ENCODE measurements at places on chromosomes 6 and 20.

GRCh38 chr6:13339863-13340630 lies 11.7 kb upstream of the TBC1D7 start:
- no peak for DNase-seq

GRCh38 chr6:79762370-79762769 lies 131.2 kb downstream of the SH3BGRL2 start:
- DNase-seq = no peak

GRCh38 chr6:162651505-162651904 lies 76.1 kb downstream of the PRKN start:
- DNase-seq = no peak

DNA sequence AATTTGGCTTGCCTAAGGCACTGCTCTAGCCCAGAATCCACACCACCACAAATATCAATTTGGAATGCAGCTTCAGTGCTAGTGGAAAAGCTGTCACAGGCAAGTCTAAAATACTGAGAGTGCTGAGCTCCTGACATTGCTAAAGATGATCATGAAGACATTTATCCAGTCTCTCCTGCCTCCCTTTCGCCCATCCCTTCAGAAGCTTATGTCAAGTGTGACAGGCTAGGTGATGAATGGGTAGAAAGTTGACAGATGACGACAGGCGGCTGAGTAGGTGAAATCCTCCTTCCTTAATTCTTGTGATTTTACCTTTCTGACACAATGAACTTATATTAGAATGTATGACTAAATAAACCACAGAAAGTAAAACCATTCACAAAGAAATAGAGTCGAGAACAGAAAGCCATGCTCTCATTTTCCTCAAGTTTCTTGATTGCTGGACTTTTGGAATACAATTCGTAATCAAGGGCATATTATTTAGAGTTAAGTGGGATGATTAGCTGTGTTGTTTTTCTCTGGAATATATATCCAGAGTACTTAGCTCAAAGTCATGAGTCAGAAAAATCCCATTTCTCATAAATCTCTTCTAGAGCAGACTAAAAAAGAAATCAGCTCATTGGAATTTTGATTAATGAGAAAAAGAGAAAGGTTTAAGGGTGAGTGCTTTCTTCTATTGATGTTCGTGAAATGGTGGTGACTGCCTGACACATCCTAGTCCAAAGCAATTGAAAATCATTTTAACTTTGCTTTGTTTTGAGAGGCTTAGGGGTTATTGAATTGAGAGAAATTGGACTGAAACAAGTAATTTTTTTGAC lies 1228.2 kb upstream of the CITED2 start:
- peak; percentile 42 for DNase-seq

DNA sequence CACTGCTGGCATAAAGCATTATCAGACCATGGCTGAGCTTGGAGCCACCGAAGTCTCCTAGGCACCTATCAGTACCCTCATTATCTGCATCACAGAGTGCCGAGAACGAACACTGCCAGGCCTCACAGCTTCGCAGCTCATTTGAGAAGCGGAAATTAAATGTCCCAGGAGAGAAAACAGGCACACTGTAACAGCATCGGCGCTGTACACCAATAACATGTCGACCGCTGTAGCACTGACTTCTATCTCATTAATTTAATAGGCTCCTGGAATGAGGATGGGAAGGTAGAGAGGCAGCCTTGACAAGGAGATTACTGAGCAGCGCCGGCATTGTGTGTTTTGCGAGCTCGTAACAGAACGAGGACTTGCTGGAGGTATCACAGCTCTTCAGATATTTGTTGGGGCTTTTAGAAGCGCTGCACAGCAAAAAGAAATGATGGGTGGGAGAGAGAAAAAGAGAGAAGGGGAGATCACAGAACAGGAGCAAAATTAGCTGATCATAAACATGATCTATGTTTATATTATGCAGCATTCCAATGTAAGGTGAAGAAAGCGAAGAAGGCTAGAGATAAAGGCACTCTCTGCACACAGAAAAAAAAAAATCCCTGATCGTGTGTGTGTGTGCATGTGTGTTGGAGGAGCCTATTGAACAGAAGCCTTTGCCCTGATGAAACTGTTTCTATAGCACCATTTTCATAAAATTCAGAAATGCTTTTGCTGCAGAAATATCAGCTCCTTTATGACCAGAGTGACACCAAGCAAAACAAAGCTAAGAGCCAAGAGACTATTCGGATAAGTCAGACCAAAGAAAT lies 29.2 kb downstream of the ID4 start:
- DNase-seq = no peak

DNA sequence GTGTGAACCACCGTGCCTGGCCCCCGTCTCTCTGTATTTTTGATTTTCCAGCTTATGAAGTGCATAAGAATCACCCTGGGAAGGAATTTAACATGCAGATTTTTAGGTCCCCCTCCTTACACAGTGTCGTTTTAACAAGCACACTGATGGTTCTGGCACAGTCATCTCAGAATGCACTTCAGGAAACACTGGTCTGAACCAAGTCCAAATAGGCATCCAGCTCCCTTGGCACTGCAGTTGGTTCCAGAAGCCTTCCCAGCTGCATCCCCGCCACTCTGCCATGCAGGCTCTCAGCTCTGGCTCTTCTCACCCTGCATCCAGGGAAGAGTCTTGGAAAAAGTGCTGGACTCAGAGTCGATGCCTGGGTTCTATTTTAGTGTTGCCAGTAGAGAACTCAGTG lies 20.1 kb downstream of the RIPOR2 start:
- DNase-seq = no peak

DNA sequence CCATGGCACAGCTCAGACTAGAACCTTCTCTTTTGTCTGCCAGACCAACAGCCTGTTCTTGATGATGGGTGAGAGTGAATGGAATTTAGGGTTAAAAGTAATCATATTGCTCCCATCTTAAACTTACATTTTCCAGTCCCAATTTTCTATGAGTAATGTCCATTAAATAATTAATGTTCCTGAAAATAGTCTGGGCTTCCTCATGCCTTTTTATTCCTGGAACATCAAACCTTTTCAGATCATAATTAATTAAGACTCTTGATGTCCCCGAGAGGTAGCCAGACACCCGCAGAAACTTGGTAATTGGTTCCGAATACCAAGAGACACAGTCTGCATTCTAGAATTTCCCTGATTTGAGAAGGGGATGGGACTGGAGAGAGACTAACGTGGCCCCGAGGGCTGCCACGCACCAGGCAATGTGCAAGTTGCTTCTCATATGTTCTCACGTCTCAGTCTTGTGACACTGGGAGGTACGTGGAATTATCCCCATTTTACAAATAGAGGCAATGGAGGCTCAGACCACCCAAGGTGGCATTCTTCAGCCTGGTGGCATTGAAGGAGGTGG lies 78.6 kb upstream of the TOX2 start:
- no peak for DNase-seq

DNA sequence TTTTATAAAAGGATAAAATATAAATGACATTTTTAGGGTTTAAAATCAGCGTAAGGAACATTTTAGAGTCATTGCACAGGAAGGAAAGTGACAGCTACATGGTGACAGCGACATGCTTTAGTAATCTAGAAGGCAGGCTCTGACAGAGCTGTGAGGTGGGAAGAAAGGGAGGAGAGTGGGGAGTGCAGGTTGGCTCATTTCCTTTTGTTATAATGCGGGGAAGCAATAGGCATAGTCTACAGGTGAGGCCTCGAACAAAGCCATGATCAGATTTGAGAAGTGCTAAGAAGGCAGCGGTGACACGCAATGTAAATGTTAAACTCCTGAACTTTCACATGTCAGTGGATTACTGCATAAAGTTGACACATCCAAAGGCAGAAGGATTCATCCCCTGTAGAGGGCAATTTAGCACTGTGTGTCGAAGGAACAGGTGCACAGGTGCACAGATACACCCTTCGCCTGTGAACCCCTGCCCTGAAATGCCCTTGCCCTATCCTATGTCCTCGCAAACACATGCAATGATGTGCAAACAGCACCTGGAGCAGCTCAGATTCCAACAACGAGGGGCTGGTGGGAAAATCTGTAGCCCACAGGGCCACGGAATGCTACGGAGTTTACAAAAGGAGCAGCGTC lies 32.4 kb upstream of the SMOC2 start:
- no peak for DNase-seq

DNA sequence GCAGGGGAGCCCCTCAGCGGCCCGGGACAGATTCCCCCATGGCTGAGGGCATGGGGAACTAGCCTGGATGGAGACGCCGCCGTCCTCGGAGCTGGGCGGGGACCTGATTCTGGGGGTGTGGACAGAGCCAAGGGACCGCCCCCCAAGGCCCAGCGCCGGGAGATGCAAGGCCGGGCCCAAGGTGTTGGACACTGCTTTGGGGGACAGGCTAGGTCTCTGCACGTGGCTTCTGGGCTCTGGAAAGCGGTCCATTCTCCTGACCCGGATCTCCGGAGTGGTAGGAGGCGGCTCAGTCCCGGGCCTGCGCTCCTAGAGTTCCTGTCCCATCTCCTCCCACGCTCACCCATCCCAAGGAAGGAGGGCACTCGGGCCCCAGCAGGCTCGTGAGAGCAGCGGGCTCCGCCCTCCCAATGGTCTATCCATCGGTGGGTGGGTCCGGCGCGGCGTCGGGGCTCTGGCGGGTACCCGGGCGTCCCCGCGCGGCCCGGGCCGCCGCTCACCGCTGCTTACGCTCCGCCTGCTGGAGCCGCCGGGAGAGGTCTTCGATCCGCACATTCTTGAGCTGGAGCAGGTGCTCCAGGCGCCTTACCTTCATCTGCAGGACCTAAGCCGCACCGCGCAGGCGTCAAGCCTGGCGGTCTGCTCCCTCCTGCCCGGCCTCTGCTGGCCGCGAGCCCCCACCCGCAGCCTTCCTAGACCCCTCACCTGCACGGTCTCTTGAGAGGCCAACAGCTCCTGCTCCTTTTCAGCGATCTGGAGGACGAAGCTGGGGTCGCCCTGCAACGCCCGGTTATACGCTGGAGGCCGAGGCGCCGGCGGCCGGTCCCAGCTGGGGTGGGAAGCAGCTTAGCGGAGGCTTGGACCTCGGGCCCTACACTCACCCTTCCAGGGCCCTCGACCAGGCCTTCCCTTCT lies 3.3 kb downstream of the SPEF1 start:
- peak; percentile 36 for DNase-seq

GRCh38 chr6:20142866-20143265 lies 69.4 kb downstream of the MBOAT1 start:
- no peak for DNase-seq

DNA sequence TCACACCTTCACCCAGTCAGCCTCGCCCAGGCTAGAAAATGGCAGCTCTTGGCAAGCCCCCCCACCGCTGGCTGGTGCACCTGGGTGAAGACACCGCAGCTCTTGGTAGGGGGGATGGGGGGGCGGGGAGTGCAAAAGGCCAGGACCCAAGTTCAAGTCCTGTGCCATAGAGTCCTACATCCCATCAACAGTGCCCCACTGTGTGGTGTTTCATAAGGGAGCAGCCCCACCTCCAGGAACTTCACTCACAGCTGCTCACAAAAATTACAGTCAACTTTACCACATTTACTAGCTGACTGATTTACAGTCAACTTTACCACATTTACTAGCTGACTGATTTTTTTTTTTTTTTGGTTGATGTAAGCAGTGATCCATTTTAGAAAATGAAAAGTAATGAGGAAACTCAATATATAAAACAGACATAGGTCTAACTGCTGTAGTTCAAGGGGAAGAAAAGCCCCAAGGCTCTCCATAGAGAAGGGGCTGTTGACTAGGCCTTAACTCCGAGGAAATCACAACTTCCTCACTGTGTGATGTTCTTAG lies 208.9 kb upstream of the SNX9 start:
- DNase-seq = peak; percentile 60

DNA sequence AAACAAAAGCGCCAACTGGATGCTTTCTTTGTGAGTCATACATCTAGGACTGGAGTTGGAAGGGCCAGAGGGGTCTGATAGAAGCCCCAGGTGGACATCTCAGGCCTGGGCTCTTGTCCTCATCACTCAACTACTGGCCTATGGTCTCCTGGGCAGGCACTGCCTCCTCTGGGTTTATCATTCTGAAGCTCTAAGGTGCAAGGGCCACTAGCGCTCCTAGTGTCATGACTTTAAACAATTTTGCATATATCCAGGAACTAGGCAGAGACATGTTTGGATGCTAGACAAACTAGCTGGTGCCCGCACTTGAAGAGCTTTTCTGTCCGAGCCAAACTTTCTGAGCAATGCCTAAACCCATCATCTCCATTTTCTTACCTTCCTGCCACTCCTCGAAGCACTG lies 72.3 kb downstream of the CD164 start:
- DNase-seq = no peak

DNA sequence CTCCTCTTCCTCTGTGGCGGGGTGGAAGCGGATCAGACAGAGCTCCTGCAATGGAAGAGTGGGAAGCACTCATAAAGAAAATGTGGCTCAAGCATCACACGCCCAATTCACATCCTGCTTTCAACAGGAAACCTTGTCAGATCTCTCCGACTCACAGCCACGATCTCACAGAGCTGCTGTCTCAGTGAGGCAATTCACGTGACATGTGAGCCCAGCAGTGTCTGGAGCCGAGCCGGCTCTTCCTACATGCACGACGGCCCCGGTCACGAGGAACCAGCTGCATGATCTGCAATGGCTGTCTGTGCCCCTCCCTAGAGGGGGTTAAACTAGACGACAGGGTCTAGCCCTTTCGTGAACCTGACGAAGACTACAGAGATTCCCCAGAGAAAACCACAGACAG lies 29.5 kb upstream of the TCFL5 start:
- DNase-seq = no peak

All from AG10803 (cell line).